Articular chondrocyte of knee joint (primary cell): ENCODE measurements at places on chromosomes 2 and 18. TPM values are rescaled to one million over a fixed set of nuclear protein-coding genes. Genes with fewer than 3 reads are reported as not detected.

Gene MAPRE2
- 37.9 and 41.7 TPM in 2 replicates for total RNA-seq

Gene DSG1
- not detected in 2 replicates for total RNA-seq

Gene SPIRE1
- 50.7 and 54.3 TPM in 2 replicates for total RNA-seq

Gene L3MBTL4
- 1.7 and 2.9 TPM in 2 replicates for total RNA-seq

Gene CYP20A1
- total RNA-seq: 86.5 and 101 TPM in 2 replicates

Gene NABP1
- total RNA-seq: 69.5 and 95.4 TPM in 2 replicates

Gene LONRF2
- total RNA-seq: 0.39 and 0.86 TPM in 2 replicates

Gene TMEM198
- 1.1 and 1.3 TPM in 2 replicates for total RNA-seq

Gene CYTIP
- total RNA-seq: 0.39 and 0.76 TPM in 2 replicates

Gene UPP2
- total RNA-seq: 0.11 and 0.13 TPM in 2 replicates

Gene ERMN
- total RNA-seq: 0.11 TPM in 1 of 2 replicates, not detected in the other

Gene RNMT
- 35.7 and 37.4 TPM in 2 replicates for total RNA-seq

Gene SERPINB3
- total RNA-seq: not detected in 2 replicates

Gene TDRD15
- under 0.01 TPM in 1 of 2 replicates, not detected in the other for total RNA-seq

Gene SLC9A4
- total RNA-seq: not detected in 2 replicates

Gene ELMOD3
- total RNA-seq: 14.5 and 20.4 TPM in 2 replicates

Gene KCNIP3
- total RNA-seq: 3.5 and 4.2 TPM in 2 replicates

Gene SPDYA
- 0.86 and 1.3 TPM in 2 replicates for total RNA-seq

Gene GREB1
- total RNA-seq: 0.26 and 0.43 TPM in 2 replicates

Gene AMER3
- not detected in 2 replicates for total RNA-seq

Gene PDE1A
- 89.0 and 156 TPM in 2 replicates for total RNA-seq

Gene TUBA4B
- total RNA-seq: not detected in 2 replicates

Gene TIA1
- 90.9 and 98.4 TPM in 2 replicates for total RNA-seq

Gene TWIST2
- total RNA-seq: 6.9 and 9.2 TPM in 2 replicates

Gene CCDC141
- 0.11 and 0.39 TPM in 2 replicates for total RNA-seq
